ENCODE measurements at places on chromosomes 12 and 14.

- no peak for DNase-seq
These were observed 254.0 kb upstream of the SRRM4 start for GRCh38 chr12:118727196-118727978.

GRCh38 chr12:12685305-12685704 is 10.7 kb downstream of the GPR19 start:
- DNase-seq, result no peak

DNA sequence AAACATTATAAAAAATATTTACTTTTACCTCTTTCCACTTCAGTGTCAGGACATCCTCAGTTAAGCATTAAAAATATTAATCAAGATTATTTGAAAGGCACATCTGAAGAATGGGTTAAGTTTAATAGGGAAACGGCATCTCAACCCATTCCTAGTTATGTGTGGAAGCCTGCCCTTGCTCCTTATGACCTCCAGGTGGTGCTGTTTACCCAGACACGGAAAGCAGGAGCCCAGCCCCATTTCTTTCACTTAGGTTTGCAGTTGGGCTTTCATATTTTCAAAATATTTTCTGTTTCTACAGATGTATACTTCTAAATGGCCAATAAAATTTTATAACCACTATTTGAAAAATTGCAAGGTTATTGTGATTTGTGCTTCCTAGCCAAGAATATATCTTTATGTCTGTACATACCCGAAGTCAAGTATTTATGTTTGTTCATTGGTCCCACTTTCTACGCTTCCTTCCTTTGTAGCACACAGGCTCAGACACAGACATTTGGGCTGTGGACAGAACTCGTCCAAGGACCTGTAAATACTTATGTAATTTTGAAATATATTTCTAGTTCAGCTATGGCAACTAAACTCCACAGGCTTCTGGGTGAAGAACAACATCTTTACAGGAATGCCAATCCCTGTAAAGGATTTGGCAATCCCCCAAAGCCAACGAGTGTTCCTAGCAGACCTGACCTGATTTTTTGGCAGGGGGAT is 247.1 kb downstream of the AKAP6 start:
- peak; percentile 46 for DNase-seq

GRCh38 chr14:55000381-55000780 is 26.5 kb downstream of the WDHD1 start:
- no peak for DNase-seq

GRCh38 chr12:116426391-116427136 is 132.6 kb upstream of the MAP1LC3B2 start:
- DNase-seq, result no peak

GRCh38 chr12:125469683-125470082 is 404.4 kb downstream of the AACS start:
- DNase-seq, result no peak

DNA sequence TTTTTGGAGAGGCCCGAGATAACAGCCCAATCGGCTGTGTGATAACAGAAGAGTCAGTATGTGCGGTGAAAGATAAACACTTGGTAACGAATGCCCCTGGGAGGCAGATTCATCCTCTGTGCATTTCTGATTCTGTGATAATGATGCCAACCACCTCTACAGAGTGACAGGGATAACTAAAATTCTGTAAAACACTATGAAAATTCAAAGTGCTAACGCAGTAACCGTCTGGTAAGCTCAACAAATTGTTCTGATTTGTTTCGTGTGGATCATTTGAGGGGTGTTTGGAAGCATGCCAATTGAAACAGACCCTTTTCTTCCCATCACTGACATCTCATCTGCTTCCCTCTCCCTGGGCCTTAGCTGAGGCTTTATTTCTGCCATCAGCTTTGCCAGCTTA is 76.3 kb downstream of the ESR2 start:
- no peak for DNase-seq

DNA sequence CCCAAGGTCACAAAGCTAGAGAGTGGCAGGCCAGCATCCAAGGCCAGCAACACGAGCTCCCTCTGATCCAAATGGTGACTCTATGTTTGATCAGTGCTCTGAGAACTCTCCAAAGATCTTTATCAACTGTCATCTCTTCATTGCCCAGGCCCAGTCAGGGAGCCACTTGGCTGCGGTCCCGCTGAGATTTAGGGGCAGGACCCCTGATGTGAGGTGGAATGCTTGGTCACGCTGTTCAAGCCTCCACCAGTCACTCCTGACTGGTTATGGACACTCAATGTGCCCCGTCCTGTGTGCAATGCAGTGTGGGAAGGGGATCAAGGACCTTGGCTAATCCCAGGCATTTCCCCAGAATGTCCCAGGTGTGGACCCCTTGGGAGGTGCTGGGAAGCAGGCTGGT is 19.8 kb upstream of the TCL1B start:
- no peak for DNase-seq

GRCh38 chr12:54019091-54019811 is 9.0 kb upstream of the HOXC6 start:
- DNase-seq, result no peak

DNA sequence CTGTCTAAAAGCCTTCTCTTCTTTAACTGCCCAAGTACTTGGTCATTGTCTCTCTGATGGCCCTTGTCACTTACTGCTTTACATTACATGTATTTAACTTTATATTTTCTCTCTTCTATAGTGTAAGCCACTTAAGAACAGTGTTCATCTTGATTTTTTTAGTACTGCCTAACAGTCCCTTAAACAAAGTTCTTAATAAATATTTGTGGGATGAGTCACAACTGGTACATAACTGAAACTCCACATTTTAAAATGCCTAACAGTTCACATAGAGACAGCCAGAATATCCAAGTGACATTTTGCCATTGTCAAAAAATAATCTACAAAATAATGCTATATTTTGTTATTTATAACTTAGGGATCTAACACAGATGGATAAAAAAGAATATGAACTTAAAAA is 146.6 kb downstream of the STXBP6 start:
- DNase-seq, result no peak

DNA sequence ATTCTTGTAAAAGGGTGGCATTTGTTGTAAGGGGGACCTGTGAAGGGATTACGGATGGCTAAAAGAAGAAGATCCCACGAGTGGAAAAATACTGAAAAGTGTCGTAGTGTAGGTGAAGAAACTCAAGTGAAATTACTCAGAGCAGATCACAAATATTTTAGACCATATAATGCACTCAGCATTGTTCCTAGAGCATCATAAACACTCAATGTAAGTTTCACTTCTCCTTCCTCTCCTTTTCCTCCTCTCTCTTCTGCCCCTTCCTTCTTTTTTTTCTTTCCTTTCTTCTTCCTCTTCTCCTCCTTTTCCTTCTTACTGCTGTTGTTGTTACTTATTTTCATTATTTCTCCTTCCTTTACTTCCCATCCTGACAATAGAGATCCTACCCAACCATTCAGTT is 445.6 kb downstream of the ADAMTS20 start:
- DNase-seq, result no peak

- no peak for DNase-seq
These were observed 69.5 kb downstream of the TMEM132C start for GRCh38 chr12:128336204-128337070.

DNA sequence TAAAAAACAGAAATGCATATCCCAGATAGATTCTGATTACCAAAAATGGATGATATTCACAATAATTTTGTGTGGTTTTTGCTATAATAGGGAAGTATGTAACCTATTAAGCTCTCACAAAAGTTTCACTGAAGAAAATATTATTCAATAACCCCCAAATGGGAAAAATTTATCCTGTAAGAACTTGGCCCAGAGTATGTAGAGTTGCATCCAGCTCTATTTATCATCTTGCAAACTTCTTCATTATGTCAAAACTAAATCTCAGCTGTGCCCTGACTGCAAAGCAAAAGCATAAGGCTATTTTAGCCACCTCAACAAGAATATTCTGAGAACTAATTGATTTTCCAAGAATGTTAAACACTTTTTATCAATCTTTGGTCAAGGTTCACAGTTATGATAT is 199.2 kb downstream of the PAX9 start:
- DNase-seq, result no peak

DNA sequence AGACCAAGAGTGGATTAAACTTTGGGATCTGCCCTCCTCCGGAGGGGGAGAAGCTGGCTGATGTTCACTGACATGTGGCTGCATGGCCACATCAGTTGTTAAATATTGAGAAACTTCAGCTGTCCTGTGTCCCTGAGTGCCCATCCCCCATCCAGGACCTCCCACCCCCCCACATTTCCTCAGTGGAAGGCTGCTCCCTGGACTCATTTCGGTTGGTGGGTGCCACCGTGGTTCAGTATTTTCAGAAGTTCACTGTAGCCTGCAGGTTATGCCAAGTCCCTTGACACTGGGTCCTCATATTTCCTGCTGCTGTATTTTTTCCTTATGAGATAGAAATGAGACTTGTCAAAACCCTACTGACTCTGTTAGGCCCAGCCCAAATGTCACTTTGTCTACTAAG is 302.4 kb downstream of the CACNA1C start:
- DNase-seq, result no peak

- no peak for DNase-seq
These were observed 80.4 kb upstream of the EEA1 start for GRCh38 chr12:93009533-93009932.

GRCh38 chr12:104529130-104529874 is 72.6 kb downstream of the CHST11 start:
- no peak for DNase-seq

- DNase-seq, result no peak
These were observed 139.6 kb downstream of the C12orf75 start for GRCh38 chr12:105470102-105470501.

- peak; percentile 94 for DNase-seq
These were observed at the start of the genes CCDC92 and ZNF664 for GRCh38 chr12:123972457-123973401. TSS of gene CCDC92 (minus strand) at chr12:123972831. CDS start at chr12:123944305, 28,526 bp downstream. TSS of gene ZNF664 (plus strand) at chr12:123973215. CDS start at chr12:124012145, 38,930 bp downstream.

DNA sequence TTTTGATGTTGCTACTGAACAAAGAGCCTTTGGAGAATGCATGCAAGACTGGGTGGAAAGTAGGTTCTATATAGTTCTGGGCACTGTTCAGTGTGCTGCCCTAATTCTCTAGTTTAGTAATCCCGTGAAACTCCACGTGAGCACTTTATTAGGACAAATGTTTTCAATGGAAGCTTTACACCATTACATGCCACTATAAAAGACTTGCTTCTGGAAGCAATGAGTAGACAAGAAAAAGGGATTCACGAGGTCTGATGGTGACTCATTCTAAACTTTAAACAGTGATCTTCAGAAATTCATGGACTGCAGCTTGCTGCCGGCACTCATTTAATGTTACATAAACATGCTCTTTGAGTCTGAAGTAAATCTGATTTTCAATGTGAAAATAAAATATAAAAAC is 22.3 kb downstream of the ATG14 start:
- no peak for DNase-seq

GRCh38 chr12:89372584-89373370 is 20.5 kb upstream of the DUSP6 start:
- peak; percentile 33 for DNase-seq

DNA sequence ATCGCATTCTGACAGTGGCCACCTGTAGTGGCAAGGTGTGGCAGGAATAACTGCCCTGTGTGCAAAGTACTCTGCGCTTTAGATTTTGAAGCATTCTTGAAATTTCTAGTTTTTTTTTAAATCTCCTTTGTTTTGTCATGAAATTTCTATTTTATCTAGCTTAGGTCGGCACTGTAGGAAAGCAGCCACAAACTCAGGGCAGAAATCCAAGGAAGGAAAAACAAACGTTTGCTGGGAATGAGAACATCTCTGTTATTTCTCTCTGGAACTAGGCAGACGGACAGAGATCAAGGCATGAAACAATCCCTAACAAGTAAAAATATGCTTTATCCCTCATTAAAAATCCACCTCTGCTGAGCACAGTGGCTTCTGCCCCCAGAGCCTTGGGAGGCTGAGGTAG is 1.3 kb upstream of the NR2C1 start:
- DNase-seq, result no peak

DNA sequence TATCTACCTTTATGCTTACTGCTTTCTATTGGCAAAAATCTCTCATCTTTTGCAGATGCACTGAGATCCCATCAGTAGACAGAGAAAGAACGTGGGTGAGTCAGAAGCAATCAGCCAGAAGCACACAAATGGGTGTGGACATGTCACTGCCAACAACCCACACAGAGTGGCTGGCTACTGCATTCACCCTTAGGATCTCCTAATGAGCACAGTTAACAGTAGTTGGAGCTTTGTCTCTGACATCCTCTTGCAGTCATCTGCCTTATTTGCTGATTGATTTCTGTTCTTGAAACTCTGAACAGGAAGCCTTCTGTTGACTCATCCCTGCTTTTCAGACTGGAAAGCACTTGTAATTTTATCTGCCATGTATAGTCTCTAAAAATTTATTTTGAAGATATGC is 117.2 kb downstream of the RGS6 start:
- DNase-seq, result no peak

DNA sequence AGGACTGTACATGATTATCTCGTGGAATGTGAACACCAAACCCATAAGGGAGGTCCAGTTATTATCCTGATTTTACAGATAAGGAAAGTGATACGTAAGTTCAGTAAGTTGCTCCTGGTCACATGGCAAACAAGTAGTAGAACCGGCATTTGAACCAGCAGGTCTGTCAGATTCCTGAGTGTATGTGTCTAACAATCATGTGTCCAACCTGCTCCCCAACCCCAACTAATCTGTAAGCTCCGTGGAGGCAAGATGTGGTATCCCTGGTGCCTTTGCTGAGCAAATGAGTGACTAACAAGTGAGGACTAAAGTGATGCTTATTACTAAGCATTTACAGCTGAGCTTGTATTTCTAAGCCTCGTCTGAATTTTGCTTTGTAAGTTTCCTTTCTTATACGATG is 65.9 kb downstream of the PTPN21 start:
- no peak for DNase-seq

GRCh38 chr14:100696590-100696989 is 30.1 kb upstream of the DLK1 start:
- DNase-seq, result no peak

Measured in upper lobe of left lung (tissue), 6 donors.